ENCODE measurements at places on chromosomes 7 and 10.

GRCh38 chr10:33800545-33800944, 466.1 kb upstream of the NRP1 start:
- DNase-seq = no peak

GRCh38 chr7:6614953-6615722, at the start of gene ZNF853:
TSS of gene ZNF853 (plus strand) at chr7:6615610. CDS start at chr7:6616175, 565 bp downstream.
- DNase-seq = no peak

GRCh38 chr10:5563321-5563961, 38.7 kb downstream of the CALML3 start:
- DNase-seq = no peak

- peak; percentile 85 for DNase-seq
These were observed 456.2 kb downstream of the REEP3 start for GRCh38 chr10:63977329-63977923.

DNA sequence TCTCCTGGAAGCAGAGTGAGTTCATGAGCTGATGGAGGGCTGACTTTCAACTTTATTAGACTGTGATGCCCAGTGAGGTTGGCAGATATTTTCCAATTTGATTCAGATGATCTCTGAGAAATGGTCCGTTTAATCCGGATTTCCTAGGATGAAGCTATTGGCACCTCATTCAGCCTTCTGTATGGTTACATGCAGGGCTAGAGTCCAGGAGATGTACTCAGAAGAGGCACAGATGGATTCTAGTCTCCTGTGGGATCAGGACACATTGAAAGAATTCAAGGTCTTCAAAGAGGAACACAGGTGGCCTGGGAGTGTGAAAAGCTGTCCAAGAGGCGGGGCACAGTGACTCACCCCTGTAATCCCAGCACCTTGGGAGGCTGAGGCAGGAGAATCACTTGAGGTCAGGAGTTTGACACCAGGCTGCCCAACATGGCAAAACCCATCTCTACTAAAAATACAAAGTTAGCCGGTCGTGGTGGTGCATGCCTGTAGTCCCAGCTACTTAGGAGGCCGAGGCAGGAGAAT, 23.0 kb upstream of the RHEB start:
- no peak for DNase-seq
